ENCODE measurements at places on chromosomes 7 and 10.

DNA sequence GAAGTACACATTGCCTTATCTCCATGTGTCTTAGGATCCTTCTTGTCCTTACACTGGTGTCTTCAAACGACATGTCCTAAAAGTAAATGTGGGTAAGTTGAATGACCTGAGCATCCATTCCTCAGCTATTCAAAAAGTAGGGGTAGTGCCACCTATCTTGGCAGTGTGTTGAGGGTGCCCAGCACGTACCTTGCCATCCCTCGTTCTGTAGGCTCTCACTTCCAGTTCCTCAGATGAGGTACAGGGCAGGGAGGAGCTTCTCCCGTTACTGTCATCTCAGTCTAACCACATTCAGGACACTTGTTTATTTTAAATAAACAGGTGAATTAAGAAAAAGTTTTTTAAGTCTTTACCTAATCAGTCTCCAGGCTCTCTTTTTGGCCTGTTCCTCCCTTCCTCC is 13.0 kb downstream of the BUD23 start:
- DNase-seq = no peak

GRCh38 chr10:3398825-3399646 is 226.5 kb upstream of the PITRM1 start:
- no peak for DNase-seq

DNA sequence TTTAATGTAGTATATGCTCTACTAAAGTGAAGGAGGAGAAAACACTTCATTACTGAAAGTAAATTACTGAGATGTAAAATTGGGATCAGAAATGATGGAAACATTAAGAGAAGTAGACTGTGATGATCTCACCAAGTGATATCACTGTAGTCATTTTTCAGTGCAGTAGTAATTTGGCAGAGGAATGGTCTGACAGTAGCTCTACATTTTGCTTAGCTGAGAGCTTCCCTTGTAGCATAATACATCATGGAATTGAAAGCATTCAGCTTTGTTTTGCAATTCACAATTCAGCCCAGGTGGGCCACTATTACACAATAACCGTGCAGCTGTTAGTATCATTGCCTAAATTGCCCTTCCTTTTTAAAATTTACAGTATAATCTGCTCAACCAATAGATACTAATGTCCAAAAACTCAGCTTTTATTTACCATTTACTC is 19.4 kb upstream of the CABCOCO1 start:
- no peak for DNase-seq

GRCh38 chr10:77192402-77192801 is 445.2 kb downstream of the KCNMA1 start:
- no peak for DNase-seq

DNA sequence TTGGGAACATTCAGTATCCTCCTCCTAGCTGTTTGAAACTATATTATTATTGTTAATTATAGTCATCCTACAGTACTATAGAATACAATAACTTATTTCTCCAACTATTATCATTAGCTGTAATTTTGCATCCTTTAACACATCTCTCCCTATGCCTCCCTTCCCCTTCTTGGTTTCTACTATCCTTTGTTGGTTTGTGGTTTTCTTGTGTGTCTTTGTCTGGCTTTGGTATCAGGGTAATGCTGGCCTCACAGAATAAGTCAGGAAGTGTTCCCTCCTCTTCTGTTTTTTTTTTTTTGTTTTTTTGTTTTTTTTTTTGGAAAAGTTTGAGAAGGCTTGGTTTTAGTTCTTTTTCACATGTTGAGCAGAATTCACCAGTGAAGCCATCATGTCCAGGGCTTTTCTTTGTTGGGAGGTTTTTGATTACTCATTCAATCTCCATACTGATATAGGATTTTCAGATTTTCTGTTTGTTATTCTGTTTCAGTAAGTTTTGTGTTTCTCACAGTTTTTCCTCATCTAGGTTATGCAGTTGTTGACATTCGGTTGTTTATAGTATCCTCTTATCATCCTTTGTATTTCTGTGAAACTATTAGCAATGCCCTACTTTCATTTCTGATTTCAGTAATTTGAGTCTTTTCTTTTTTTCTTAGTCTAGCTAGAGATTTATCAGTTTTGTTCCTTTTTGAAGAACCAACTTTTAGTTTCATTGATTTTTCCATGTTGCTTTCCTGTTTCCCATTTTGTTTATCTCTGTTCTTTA is 21.6 kb downstream of the C1GALT1 start:
- no peak for DNase-seq

- no peak for DNase-seq
Observed at GRCh38 chr7:45593121-45593541, 19.0 kb downstream of the ADCY1 start.

GRCh38 chr7:116229366-116229765 is 19.0 kb downstream of the TES start:
- DNase-seq = no peak

GRCh38 chr10:133198206-133198605 is 31.8 kb upstream of the UTF1 start:
- no peak for DNase-seq

DNA sequence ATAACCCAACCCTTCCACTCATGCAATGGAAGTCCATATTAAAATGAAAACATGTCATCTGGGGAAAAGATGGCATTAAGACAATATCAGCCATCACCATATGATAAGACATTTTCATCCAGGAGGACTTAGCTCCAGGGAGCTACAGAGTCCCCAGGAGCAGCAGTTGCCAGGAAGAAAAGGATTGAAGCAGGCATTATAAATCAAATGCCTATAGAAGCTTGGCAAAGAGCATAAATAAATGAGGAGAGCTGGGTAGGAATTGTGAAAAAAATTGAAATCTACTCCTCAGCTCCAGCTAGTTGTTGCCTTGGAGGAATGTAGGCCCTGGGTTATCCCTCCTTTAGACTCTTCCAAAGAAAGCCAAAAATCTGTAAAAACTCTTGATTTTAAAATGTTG is 42.5 kb downstream of the FAM13C start:
- no peak for DNase-seq

DNA sequence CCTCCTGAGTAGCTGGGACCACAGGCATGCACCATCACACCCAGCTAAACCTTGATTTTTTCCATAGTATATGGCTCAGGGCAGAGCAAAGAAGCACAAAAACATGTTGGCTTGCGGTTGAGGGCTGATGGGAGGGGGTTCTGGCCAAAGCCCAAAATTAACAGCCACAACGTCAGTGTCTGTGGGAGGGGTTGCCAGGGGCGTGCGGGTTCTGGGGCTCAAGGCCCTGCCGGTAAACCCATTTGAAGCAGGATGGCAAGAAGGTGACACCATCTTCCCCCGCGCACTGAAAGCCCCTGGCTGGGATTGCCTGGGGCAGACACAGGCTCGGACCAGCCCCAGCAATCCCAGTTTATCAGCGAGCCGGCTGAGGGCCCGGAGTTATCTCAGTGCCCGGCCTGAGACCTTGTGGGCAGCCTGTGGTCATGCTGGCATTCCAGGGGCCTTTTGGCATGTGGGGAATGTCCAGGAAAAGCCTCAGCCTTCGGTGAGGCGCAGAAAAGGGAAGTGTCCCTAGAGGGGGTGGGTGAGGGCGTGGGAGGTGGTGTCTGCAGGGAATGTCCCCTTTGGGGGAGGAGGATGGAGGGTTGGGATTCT is 167.7 kb upstream of the TNRC18 start:
- DNase-seq = no peak

DNA sequence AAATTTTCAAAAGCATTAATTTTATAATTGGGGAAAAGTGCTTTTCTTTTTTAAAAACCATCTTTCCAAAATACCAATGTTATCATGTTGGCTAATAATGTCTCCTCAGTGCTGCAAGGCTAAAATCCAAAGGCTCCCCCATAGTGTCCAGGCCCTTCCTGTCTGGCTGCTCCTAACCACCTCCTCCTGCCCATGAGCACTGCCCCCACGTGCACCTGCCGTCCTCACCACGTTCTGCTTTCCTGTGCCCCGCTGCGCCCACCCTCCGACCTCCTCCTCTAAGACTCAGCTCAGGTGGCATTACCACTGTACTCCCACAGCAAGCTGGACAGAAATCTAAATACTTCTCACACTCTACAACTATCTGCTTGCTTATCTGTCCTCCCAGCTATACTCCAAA is 17.7 kb downstream of the PAXIP1 start:
- DNase-seq = no peak

GRCh38 chr7:154987571-154987970 is 15.4 kb downstream of the PAXIP1 start:
- no peak for DNase-seq

GRCh38 chr10:24958721-24959381 is 6.4 kb upstream of the PRTFDC1 start:
- DNase-seq = no peak

GRCh38 chr10:76463111-76463510 is 1031.7 kb downstream of the LRMDA start:
- DNase-seq = no peak

DNA sequence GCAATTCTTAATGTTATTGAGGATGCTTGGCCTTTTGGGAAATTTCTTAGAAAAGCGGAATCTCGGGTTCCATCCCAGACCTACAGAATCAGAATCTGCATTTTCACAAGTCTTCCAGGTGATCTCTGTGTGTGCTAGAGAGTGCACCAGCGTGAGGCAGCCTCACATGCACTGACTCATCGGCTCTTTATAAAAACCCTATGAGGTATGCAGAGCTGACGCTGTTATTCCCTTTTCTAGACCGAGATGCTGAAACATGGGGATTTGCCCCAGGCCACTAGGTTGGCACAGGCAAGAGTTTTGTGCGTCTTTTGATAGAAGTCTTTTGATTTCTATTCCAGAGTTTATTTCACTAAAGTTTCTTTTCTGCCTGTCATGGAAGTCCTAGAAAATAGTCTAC is 61.2 kb downstream of the CDCA7L start:
- DNase-seq = no peak

- DNase-seq = no peak
Observed at GRCh38 chr7:75892634-75893272, 13.9 kb downstream of the RHBDD2 start.

GRCh38 chr7:127151379-127151778 is 101.4 kb downstream of the GRM8 start:
- DNase-seq = no peak

DNA sequence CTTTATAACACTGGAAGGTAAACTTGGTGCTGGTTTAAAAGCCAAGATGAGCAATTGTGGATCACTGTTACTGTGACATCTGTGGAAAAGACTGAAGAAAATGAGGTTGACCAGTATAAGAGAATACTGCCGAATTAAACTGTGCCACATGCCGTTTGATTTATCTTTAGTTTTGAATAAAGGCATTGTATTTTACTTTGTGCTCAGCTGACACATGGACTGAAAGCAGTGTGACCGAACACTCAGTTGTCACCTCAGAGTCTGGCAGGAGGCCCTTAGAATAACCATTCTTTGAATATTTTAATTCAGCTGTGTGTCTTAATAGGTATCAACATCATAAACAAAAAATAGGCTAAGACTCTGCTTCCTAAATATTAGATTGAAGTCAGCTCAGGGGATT is 133.7 kb upstream of the GJD4 start:
- DNase-seq = no peak

- no peak for DNase-seq
Observed at GRCh38 chr10:61164458-61165160, 220.6 kb upstream of the RHOBTB1 start.

DNA sequence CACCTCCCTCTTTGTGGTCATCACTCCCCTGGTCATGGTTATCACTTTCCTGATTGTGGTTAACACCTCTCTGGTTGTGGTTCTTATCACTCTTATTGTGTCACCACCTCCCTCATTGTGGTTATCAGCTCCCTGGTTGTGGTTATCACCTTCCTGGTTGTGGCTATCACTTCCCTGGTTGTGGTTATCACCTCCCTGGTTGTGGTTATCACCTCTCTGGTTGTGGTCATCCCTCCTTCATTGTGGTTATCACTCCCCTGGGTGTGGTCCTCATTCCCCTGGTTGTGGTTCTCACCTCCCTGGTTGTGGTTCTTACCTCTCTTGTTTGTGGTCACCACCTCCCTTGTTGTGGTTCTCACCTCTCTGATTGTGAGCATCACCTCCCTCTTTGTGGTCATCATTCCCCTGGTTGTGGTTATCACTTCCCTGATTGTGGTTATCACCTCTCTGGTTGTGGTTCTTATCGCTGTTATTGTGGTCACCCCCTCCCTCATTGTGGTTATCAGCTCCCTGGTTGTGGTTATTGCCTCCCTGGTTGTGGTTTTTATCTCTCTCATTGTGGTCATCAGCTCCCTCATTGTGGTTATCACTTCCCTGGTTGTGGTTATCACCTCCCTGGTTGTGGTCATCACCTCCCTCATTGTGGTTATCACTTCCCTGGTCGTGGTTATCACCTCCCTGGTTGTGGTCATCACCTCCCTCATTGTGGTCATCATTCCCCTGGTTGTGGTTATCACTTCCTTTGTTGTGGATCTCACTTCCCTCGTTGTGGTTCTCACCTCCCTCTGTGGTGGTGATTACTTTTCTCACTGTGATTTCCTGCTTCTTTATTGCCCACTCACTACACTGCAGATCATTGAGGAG is 106.7 kb downstream of the GPR26 start:
- DNase-seq = no peak

- no peak for DNase-seq
Observed at GRCh38 chr10:114780577-114781184, 40.9 kb upstream of the FHIP2A start.

GRCh38 chr7:93856323-93856722 is 34.2 kb downstream of the TFPI2 start:
- no peak for DNase-seq
